Stimulated activated memory B cell treated with anti-CD40 and anti-IgM and Interleukin-4, amounts not matched to agents 10 μg/mL and 1 μg/mL and 100 μg/mL, for 72 hours (primary cell): ENCODE measurements at places on chromosomes 2 and 18.

DNA sequence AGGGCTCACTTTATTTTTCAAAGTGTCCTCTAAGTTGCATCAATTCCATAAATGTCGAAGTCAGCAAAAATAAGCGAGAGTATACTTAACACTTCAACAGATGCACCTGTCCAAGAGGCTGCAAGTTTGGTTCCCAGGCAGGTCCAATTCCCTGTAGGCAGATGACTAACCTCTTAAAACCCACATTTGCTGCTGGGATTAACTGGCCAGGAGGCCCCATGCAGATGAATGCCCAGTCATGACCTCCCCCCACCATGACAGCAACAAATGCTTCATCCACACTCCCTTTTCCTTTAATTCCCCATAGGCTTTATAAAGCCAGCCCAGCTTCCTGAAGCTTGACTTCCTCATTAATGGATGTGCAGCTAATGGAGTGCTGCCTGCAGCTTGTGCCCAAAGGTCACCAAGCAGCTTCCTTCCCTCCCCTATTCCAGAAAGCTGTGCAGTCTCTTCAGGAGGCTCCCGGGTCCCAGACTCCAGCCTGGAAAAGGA lies 35.7 kb downstream of the REEP1 start:
- no peak for ATAC-seq

DNA sequence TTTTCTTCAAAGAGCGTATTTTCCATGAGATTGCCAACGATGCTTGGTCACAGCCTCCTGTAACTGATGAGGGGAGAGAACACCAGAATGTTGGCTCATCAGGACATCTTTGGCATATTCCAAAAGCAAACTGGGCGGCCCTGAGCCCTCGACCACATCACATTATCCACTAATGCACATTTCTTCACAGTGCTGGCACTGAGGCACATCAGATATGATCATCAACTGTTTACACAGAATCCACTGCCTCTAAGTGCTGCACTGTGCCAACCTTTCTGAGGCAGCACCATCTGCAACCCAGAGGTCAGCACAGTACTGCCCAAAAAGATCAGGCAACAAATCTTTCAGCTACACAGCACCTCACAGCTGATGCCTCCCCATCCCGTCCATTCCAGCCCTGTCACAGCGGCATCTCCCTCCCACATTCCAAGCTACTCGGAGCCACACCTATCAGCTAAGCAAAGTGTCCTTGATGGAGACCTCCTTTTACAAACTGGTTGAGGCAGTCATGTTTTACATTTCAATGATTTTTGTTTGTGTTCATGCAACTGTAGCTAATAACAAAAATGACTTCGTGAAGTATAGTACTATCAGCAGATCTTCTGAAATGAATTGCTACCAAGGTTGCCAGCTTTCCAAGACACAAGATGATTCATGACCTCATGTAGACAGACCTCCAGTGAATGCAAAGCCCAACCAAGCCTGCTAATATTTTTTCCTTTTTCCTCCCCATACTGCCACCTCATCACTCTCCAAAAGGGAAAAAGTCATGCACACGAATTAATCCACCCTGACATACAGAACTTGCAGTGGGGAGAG lies 32.3 kb downstream of the MYO5B start:
- no peak for ATAC-seq

- no peak for ATAC-seq
Measured at GRCh38 chr2:158829167-158829566, 34.0 kb downstream of the DAPL1 start.

GRCh38 chr2:72089537-72089936 lies 58.1 kb downstream of the CYP26B1 start:
- no peak for ATAC-seq

GRCh38 chr18:62979900-62980299 lies 264.6 kb downstream of the PHLPP1 start:
- ATAC-seq: no peak

DNA sequence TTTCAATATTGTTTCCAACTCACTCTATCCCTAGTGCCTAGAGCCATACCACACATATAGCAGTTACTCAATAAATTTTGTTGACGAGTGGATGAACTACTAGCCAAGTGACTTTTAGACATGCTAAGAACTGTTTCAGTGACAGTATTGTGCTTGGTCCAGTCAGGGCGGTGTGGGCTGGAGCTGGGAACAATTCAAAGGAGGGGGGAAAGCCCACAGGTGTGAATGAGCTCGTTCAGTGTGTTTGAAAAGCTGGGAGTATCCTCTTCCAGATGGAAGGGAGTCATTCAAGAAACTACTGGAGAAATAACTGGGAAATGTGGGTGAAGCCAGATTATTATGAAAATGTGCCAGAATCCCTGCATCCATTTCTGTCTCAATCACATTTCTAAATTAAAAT lies 1.7 kb upstream of the SERPINE2 start:
- no peak for ATAC-seq

- no peak for ATAC-seq
Measured at GRCh38 chr2:226383461-226383860, 416.2 kb downstream of the IRS1 start.

DNA sequence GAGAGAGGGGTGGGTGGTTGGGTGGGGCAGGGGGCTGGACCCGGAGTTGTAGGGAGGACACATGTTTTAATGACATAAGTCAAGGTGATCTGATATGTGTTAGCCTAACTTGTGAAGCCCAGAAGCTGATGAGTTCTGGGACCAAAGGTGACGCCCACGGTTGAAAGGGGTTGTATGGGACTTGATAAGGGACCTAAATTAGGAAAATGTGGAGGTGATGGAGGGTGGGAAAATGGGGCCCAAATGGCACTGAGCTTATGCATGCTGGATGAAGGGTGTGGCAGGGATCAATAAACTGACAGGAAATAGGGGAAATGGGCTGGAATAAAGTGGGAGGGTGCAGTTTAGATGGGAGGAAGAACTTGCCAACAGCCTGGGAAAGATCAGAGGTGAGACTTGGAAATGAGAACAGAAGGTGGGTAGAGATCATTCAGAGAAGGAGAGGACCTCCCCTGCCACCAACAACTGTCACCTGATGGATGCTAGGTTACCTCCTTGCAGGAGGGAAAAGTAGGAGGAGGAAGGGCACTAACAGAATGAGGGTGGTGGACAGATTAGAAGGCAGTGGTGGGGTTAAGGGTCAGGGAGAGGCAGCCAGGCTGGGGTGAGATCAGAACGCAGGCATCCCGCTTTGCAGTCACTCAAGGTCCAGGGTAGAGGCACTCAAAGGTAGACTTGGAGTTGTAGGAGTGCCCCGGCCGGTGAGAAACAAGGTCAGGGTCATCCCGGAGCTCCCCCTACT lies 15.3 kb downstream of the WNT10A start:
- peak; percentile 9 for ATAC-seq

DNA sequence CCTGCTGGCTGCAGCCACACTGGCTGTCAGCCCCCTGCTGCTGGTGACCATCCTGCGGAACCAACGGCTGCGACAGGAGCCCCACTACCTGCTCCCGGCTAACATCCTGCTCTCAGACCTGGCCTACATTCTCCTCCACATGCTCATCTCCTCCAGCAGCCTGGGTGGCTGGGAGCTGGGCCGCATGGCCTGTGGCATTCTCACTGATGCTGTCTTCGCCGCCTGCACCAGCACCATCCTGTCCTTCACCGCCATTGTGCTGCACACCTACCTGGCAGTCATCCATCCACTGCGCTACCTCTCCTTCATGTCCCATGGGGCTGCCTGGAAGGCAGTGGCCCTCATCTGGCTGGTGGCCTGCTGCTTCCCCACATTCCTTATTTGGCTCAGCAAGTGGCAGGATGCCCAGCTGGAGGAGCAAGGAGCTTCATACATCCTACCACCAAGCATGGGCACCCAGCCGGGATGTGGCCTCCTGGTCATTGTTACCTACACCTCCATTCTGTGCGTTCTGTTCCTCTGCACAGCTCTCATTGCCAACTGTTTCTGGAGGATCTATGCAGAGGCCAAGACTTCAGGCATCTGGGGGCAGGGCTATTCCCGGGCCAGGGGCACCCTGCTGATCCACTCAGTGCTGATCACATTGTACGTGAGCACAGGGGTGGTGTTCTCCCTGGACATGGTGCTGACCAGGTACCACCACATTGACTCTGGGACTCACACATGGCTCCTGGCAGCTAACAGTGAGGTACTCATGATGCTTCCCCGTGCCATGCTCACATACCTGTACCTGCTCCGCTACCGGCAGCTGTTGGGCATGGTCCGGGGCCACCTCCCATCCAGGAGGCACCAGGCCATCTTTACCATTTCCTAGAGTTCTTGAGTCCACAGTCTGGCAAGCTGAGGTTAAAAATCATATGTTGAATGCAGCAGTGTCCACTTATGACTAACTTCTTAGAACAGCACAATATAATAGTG lies 741 bp downstream of the GPR148 start:
- ATAC-seq: no peak

DNA sequence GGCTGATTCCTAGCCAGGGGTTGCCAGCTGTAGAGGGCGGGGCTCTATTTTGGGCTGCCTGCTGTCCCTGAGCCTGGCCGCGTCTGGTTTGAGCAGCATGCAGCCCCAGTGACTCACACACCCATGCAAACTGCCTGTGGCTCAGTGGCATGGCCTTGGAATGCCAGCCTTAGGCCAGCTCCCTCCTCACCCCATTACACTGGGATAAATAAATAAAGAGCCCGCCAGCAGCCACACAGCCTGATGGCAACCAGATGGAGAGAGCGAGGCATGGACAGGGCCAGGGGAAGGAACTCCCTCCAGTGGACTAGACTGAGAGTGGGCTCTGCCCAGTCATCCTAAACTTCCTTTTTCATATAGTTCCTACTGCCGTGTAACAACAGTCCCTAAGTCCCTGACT lies 18.3 kb downstream of the NHEJ1 start:
- ATAC-seq: no peak

DNA sequence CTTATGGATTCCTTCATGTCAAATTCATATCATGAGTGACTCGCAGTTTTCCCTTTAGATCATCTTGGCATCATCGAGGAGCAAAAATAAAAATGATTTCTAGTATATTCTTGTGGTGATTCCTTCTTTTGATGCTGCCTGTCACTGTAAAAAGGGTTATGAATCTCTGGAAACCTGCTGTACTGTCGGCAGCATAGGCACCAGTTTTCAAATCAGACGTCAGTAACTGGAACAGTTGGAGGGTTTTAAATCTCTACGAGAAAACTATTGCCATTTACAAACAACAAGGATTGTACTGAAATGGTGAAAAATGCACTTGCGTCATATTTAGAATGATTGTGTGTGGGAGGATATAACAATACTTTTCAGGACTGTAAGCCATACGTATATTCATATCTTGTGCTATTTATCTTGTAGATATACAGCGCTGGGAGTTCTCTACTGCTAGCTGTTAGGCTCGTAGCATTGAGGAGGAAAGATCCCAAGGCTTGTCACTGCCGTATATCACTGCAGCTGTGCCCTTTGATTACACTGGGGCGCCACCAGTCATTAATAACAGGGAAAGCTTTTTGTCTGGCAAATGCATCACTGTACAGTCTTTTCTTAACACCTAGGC lies 320.7 kb downstream of the MTX2 start:
- ATAC-seq: no peak

DNA sequence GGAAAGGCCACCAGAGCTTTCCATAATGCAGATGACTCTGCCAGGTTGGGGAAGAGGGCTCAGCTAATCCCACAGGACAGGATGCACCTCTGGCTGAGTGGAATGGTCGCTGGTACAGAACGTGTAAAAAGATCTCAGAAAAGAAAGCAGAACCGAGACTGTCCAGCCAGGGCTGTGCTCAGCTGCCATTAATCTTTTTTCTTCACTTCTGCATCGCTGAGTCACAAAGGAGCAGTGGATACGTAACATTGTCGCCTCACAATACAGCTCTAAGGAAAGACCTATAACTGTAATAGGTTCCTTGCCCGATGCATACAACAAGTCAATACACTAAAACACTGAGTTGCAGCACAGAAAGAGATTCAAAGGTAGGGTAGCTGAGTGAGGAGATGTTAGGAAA lies 354.2 kb downstream of the EN1 start:
- ATAC-seq: no peak

DNA sequence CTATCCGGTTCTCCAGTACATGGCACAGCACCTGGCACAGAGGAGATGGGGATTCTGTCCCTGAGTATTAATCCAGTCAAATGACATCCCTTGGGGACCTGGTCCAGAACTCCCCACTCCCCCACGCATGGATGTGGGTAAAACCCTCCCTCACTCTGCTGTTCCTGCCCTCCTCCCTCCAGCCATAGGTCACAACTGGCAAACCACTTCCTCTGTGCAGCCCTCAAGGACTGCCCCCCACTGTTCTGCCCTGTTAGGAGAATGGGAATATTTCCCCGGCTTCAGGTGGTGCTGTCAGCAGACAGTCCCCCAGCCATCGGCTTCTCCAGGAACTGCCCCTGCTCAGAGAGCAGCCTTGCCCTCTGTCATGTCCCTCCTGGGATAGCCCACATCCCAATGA lies 1.5 kb upstream of the TFCP2L1 start:
- no peak for ATAC-seq

- ATAC-seq: no peak
Measured at GRCh38 chr2:226659410-226659809, 140.2 kb downstream of the IRS1 start.

- ATAC-seq: peak; percentile 37
Measured at GRCh38 chr2:218406949-218407618, 7.4 kb downstream of the CTDSP1 start.
